ENCODE measurements at places on chromosomes 5 and 9.

GRCh38 chr9:124384846-124385245 lies 30.4 kb downstream of the PSMB7 start:
- DNase-seq: no peak

DNA sequence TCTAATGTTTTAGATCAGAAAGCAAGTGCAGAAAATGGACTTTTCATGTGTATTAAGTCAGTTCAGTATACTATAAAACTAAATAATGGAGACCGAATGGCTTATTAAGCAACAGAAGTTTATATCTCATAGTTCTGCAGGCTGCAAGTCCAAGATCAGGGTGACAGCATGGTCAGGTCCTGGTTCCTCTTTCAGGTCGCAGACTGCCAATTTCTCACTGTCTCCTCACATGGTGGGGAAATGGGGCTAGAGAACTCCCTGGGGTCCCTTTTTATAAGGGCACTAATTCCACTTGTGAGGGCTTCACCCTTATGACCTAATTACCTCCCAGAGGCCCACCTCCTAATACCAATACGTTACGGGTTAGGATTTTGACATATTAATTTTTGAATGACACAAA lies 48.7 kb downstream of the RICTOR start:
- DNase-seq: no peak

GRCh38 chr9:79701651-79702050 lies 129.9 kb downstream of the TLE4 start:
- no peak for DNase-seq

GRCh38 chr5:1923341-1923740 lies 40.6 kb upstream of the IRX4 start:
- no peak for DNase-seq

- DNase-seq: no peak
These were observed 150.5 kb upstream of the ELL2 start for GRCh38 chr5:96112123-96112670.

- DNase-seq: no peak
These were observed 37.1 kb upstream of the CEP120 start for GRCh38 chr5:123460296-123460729.

- DNase-seq: no peak
These were observed 14.6 kb upstream of the ARSI start for GRCh38 chr5:150317048-150318003.

DNA sequence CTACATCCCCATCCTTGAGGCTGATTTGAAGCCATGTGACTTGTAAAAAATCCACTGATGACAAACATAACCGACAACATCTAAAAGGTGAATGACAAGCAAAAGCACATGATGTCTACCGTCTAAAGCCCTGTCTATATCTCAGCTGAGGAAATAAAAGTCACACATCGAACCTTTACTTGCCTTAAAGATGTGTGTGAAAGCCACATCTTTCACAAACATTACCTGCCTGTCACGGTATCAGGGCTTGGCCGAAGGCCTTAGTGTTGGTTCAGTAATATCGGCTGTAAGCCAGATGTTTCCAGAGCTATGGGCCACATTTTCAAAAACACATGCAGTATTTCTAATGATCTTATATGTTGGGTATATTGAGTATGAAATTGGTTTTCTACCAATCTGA lies 125.8 kb downstream of the EFNA5 start:
- no peak for DNase-seq

DNA sequence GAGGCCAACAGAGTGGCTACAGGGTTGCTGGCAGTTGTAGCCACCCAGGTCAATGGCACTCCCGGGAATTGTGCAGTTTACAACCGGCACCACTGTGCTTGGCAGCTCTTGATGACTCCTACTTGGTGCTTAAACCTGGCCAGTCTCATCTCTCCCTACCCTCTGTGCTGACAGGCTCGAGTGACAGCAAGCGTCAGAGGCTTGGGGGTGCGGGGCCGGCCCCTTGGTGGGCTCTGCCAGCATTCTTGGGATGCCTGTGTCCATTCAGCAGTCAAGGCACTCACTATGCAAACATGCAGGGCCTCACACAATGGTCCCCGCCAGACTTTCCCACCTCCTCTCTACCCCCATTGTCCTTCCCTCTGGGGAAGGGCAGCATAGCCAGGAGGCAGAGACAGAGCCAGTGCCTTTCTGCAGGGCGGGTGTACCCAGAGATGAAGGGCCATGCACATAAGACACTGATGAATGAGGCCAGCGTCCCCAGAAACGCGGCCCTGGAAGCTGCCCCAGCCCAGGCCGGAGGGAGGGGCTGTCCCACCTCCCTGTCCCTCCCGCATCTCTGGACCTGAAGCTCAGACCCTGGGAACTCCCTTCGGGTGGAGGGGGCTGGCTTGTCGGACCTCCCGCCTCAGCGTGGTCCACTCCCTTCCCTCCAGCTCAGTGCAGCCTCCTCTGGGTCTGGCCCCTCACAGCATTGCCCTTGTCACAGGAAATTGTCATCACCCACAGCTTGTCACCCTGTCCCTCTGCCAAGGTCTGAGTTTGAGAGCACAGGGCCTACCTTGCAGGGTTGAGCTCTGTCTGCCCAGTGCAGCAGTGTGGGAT lies 26.4 kb upstream of the NOTCH1 start:
- DNase-seq: no peak

DNA sequence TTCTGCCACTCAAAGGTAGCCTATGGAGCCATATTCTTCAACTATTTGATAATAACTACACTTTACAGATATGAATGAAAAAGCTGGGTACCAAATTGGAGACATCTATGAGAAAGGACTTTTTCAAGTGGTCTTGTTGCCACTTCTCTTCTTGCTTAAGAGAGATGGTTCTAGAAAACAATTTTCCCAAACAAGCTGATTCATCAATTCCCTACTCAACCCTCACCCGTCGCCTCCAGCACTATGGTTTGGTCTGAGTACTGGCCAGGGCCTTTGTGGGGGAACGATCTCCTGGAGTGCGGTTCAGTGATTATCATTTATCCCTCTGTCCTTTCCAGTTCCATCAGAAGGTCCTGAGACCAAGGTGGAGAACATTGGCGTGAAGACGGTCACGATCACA lies 56.8 kb downstream of the IL31RA start:
- no peak for DNase-seq

DNA sequence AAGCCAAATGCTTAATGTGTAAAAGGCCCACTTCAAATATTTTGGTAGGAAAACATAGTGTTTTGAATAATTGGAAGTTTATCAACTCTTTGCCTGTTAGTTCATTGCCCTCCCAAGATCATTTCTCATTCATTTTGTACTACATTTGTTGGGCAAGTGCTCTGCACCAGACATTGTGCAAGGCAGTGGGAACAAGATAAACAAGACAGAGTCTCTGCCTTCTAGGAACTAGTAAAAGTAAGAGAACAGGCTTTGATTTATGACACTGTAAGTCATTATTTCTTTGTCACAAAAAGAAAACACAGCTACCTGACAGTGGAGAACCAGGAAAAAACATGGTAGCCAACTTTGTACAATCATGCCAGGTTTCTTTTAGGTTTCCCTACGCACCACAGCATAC lies 63.7 kb upstream of the PAM start:
- no peak for DNase-seq

- DNase-seq: no peak
These were observed 145.1 kb downstream of the IRX1 start for GRCh38 chr5:3740546-3741373.

GRCh38 chr9:123169926-123170325 lies 98.5 kb downstream of the STRBP start:
- no peak for DNase-seq

- no peak for DNase-seq
These were observed 273.0 kb upstream of the RPS23 start for GRCh38 chr5:82551192-82551591.

DNA sequence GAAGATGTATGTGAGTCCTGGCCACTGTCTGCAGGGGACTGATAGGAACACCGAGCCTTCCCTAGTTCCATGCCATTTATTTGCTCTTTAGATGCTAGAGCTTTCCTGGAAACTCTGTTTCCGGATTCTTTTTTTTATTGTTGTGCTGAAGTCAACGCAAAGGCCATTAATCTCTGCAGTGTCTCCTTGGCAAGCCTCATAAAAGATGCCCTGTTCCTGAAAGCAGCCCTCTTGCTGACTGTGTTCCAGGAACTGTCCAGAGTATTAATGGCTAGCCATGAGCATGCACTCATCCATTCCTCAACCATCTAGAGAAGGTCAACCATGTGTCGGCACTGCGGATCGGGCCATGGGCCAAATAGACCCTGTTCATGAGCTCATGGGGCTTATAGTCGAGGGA lies 42.9 kb upstream of the SMAD5 start:
- no peak for DNase-seq

GRCh38 chr5:126435714-126436113 lies 12.5 kb downstream of the GRAMD2B start:
- no peak for DNase-seq

GRCh38 chr5:40601198-40601868 lies 78.4 kb upstream of the PTGER4 start:
- no peak for DNase-seq

DNA sequence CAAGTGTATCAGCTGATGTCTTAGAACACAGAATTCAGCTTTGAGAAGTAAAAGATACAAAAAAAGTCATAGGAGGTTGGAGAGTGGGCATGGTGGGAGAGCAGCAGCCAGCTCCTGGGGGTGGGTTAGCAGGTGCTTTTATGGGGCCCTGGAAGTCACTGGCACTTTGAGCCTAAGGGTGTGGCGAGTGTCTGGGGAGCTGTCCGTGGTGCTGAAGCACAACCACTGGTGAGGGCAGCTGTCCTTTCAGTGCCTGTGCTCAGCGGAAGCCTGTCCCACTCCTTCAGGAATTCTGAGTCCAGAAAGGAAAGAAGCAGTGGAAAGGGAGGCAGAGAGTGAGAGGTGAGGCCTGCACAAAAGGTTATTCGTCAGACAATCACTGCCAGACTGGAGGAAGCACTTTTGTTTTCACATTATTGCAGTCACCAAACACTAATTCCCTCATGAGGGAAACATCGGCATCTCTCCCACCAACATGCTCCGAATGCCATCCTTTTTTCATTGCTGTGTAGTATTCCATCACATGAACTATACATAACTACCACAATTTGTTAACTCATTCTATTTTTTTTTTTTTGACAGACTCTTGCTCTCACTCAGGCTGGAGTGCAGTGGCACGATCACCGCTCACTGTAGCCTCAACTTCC lies 59.4 kb upstream of the RAPGEF1 start:
- DNase-seq: no peak

DNA sequence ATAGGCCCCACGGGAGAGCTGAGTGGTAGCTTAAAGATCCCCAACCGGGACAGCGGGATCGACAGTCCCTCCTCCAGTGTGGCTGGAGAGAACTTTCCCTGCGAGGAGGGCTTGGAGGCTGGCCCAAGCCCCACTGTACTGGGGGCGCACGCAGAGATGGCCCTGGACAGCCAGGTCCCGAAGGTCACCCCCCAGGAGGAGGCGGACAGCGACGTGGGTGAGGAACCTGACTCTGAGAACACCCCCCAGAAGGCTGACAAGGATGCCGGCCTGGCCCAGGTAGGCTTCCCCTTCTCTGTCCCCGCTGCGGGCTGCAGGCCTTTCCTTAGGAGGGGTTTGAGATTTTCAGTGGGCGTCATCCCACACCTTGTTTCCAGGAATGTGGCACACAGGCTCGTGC lies 29.1 kb downstream of the FGD3 start:
- no peak for DNase-seq

GRCh38 chr5:32916648-32917047 lies 205.5 kb downstream of the NPR3 start:
- no peak for DNase-seq

DNA sequence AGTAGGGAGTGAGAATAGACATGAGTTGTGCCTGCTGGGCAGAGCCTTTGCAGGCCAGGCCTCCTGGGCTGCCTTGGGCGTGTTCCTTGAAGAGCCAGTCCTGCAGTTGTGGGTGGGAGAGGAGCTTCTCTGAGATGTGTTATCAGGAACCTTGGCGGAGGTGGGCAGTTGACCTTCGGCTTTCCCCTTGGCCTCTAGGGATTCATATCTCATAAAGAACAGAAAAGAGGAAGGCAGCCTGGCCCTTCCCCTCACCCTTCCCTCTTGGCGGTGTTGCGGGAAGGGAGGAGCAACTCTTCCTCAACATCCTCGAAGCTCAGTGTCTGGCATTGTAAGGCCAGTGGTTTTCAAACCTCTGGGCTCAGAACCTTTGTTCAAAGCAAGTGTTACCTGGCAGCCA lies 59.2 kb downstream of the DAPK1 start:
- no peak for DNase-seq

GRCh38 chr9:123248630-123249029 lies 19.8 kb downstream of the STRBP start:
- DNase-seq: no peak

DNA sequence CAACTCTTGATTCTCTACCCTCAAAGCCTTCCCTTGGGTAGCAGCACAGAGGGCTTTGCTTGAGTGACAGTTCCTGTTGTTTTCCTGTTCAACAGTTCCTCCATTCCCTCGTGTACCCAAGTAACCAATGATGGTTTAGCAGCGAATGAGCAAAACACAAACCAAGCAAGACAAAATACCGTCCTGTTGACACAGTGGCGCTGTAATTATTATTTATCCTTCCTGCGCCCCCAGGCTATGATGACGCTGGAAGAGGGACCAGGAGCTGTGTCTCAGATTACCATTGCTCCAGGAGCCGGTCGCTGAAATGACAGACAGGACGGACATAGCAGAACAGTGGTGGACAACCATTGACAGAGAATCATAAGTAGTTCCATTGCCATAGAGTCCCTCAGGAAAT lies 154.8 kb downstream of the GADD45G start:
- DNase-seq: no peak

DNA sequence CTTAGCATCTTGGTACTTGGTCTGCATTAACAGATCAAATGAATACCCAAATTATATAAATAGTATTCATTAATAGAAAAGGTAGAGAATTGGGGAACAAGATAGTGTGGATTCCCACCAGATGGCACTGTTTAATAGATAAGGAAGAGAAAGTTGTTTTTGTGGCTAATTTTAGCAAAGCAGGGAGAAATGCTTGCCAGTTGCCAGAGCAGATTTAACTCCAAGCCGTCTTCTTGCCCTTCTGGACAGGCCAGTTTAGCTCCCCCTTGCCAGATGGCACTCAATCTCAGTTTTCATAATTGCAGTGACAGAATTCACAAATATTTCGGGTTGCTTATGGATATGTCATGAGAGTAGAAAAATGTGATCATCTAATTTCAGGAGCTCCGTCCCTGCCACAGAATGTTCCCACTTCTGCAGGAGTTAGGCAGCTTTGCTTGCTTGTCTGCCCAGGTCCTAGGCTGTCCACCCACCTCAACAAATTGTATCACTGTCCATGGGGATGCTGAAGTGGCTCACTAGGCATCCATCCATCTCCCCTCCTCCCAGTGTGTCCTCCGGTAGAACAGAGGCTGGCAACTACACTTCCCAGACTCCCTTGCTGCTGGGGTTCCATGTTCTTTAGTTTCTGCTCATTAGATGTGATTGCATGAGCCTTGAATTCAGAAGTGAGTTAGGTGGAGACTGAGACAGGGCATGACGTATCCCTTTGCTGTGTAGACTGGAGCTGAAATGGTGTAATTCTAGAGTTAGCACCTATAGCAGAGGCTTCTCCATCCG lies 11.8 kb upstream of the HEXB start:
- peak; percentile 78 for DNase-seq

DNA sequence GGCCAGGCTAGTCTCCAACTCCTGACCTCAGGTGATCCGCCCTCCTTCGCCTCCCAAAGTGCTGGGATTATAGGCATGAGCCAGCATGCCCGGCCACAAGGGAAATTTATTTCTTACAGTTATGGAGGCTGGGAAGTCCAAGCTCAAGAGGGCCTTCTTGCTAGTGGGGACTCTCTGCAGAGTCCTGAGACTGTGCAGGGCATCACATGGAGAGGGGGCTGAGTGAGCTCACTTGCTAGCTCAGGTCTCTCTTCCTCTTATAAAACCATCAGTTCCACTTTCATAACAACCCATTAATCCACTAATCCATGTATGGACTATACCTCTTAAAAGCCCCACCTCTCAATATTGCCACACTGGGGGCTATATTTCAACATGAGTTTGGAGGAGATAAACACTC lies 5.1 kb upstream of the SPIN1 start:
- DNase-seq: no peak
